ENCODE measurements at places on chromosomes 6 and 20.
A peak's percentile ranks its signal among the peaks of the same experiment; 100 is the strongest.

DNA sequence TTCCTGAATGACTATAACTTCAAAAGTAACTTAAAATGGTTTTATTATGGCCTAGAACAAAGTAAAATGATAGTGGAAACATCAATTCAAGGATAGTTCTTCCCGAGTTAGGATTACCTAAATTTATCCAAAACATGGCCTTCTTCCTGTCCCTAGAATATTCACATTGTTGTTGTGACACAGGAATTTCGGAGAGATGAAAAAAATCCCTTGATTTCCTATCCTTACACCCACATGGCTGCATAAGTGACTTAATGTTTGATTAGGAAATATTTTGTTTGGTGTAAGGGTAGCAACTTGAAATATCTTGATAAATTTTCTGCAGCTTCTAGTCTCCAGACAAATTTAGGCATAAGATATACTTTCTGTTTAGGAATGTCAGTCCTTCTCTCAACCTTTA is 27.8 kb downstream of the ZNF451 start:
- no peak for DNase-seq

- peak; percentile 49 for DNase-seq
These were observed 19.5 kb downstream of the CDH4 start for GRCh38 chr20:61271312-61272231.

DNA sequence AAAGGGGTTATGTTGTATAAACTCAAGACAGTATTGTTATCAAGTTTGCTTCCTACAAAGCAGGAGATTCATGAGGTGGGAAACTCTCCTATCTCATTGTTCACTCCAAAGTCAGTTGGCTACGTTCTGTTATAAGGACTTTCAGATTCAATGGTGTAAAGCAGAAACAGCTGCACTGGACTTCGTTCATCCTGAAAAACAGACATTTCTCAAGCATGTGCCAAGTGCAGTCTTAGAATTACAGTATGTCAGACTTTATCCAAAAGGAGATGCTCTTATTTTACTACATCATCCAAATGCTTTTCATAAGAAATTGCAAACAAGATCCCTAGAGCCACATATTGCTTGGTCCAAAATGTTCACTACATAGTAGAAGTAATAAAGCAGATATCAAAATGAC is 14.9 kb downstream of the COL21A1 start:
- DNase-seq: no peak

DNA sequence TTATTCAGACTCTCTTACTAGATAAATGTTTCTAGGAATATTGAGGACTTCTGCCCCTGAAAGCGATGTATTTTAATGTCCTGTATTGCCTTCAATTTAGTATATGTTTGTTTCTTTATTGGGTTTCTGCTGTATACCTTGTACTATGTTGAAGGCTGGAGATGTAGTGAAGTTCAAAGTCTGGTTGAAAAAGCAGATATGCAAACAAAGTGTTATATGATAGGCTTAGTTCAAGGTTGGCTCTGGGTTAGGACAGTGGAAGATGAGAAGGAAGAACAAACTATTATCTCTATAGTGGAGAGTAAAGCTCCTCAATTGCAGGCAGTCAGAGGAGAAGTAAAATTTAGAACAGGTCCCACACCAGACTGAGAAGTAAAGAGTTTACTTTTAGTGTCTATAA is 36.3 kb upstream of the ADGRG6 start:
- no peak for DNase-seq

DNA sequence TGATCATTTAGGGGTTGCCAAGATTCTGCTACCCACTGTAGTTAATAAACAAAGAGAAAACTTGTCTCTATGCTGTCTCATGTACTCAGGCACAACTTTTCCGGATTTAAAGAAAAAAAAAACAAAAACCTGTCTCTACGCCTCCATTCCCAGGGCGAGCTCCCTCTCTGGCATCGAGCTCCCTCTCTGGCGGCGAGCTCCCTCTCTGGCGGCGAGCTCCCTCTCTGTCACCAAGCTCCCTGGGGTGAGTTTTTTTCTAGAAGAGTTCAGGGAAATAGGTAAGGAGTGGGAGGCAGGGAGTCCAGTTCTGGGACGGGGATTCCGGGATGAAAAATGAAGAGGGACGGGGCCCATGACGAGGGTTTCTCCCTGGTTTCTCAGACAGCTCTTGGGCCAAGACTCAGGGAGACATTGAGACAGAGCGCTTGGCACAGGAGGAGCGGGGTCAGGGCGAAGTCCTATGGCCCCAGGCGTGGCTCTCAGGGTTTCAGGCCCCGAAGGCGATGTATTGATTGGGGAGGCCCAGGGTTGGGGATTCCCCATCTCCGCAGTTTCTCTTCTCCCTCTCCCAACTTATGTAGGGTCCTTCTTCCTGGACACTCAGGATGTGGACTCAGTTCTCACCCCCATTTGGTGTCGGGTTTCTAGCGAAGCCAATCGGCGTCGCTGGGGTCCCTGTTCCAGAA is 16.5 kb upstream of the HLA-A start:
- DNase-seq: no peak

DNA sequence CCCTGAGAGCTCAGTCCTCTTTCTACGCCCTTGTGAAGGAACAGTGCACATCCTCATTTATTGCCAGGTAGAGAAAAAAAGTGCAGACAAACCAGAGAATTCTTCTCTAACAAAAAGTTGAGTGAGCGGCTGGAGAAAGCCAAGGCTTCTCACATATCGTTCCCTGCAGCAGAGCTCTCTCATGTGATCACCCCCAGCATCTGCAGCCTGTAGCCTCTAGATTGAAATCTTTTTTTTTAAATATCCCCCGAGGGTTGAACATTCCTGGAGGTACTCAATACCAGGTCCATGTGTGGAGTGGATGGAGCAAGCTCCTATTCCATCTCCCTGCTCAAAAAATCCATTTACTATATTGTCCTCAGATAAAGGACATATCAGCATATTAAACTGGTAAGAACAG is 22.9 kb upstream of the ZNF133 start:
- DNase-seq: no peak

GRCh38 chr6:74585753-74586152 is 620.1 kb downstream of the COL12A1 start:
- DNase-seq: no peak

DNA sequence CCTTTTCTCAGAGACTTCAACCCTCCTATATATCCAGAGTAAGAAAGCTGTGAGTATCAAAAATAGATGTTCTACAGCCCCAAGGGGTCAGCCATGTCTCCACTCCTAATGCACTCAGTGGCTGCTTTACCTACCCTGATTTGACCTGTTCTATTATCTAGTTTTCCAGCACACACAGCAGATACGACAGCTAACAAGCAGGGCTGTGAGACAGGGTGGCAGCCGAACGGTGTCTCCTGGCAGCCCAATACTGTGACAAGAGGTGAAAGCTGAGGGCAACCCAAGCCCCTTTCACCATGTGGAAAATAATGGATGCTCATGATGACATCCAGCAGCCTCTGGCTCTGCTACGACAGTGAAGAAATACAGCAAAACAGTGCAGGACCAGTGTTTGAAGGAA is 67.9 kb downstream of the KIF13A start:
- DNase-seq: no peak

DNA sequence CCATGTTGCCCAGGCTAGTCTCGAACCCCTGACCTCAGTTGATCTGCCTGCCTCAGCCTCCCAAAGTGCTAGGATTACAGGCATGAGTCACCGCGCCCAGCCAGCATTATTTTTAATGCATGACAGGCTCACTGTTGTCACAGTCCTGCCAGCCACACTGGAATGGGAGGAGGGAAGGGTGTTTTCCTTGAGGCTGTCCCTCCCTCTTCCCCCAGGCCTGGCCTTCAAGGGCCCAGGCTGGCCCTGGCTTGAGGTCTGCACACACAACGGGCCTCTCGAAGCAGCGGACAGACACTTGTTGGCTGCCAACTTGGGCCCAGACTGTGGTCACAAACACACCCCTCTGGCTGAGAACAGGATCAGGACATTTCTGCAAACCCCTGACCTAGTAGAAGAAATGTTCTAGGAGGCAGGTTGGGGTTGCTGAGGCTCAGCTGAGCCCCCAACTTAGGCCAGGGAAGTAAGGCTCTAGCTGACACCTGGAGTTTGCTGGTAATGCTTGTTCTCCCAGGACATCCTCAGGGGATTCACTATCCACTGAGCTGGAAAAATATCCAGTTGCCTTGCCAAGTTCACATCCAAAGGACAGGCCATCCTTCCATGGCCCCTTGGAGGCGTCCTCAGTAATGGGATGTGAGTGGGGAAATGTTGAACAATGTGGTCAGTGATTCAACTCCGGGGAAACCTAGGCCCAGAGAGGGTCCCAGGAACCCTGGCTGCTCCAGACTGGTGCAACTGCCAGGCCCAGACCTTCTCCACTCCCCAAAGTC is 9.9 kb downstream of the SNTA1 start:
- DNase-seq: peak; percentile 45

- peak; percentile 65 for DNase-seq
These were observed 44.6 kb upstream of the PXDC1 start for GRCh38 chr6:3795836-3796718.

Measured in hippocampal formation (tissue), 2 donors.